H9 (cell line): ENCODE measurements at places on chromosomes 3 and 15.

GRCh38 chr3:80537680-80538079 is 769.9 kb upstream of the ROBO1 start:
- no peak for DNase-seq

GRCh38 chr3:139572847-139573672 is 33.5 kb upstream of the RBP1 start:
- no peak for DNase-seq

- no peak for DNase-seq
Measured at GRCh38 chr15:27475395-27475794, 504.4 kb downstream of the GABRG3 start.

DNA sequence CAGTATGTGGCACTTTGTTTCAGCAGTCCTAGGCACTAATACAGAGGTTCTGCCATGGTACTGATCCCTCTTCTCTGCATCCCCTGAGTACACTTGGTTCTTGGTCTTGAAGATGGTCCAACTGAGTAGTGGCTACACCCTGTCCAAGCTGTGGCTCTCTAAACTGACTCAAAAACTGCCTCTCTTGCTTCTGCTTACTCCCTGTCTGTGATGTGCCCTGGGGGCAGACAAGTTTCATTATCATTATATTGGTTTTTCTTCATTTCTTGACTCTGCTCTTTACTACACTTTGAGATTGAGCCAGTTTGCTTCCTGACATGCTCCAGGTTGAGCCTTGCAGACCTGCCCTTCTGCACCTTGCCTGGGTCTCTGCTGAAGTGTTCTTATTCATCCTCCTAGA is 18.9 kb upstream of the ST3GAL6 start:
- DNase-seq: no peak

DNA sequence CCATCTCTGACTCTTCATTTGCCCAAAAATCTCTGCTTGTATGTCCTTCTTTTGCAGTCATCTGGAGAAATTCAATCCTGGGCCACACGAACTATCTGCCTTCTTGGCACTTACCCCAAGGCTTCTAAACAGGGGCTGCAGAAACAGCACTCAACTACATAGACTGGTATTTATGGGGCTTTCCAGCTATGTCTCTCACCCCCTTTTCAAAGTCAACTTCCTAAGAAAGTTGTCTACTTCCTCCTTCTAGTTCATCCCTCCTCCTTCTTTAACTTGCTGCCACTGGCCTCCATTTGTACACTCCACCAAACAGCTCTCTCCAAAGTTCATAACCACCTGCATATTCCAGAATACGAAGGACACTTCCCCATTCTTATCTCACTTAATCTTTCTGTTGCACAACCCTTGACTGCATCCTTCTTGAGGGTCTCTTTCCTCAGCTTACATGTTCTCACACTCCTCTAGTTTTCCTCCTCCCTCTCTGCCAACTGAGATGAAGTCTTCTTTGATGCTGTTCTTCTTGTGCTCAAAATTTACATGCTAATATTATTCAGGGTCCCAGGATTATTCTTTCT is 55.2 kb downstream of the PLD1 start:
- no peak for DNase-seq
